ENCODE measurements at places on chromosomes 5 and 9. TPM values are rescaled to one million over a fixed set of nuclear protein-coding genes. Genes with fewer than 3 reads are reported as not detected.
A peak's percentile ranks its signal among the peaks of the same experiment; 100 is the strongest.

The ODF2 gene
- total RNA-seq: 19.4 TPM

The CTNND2 gene
- 0.70 TPM for total RNA-seq

- DNase-seq: no peak
Observed at GRCh38 chr9:135155396-135155795, 67.9 kb downstream of the OLFM1 start.

The TMEM174 gene
- not detected for total RNA-seq

- no peak for DNase-seq
Observed at GRCh38 chr9:19700699-19701098, 88.1 kb downstream of the SLC24A2 start.

- no peak for DNase-seq
Observed at GRCh38 chr5:130992095-130992494, 173.0 kb downstream of the HINT1 start.

DNA sequence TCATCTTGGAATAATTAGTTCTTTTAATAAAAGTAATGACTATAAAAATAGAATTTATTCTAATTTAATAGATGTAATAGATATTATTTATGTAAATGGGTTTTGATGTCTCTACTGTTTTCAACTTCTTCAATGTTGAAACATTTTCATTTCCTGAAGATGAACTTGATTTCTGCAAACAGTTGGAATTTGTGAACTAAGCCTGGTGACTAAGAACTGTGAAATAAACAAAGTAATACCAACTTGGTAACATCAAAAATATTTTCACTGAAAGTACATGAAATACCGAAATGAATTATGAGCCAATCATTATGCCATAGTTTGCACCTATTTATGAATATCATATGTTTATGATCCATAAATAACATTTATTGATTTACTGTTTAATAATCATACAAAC is 143.8 kb upstream of the FGF10 start:
- no peak for DNase-seq

GRCh38 chr9:24793787-24794186 is 248.1 kb upstream of the IZUMO3 start:
- no peak for DNase-seq

DNA sequence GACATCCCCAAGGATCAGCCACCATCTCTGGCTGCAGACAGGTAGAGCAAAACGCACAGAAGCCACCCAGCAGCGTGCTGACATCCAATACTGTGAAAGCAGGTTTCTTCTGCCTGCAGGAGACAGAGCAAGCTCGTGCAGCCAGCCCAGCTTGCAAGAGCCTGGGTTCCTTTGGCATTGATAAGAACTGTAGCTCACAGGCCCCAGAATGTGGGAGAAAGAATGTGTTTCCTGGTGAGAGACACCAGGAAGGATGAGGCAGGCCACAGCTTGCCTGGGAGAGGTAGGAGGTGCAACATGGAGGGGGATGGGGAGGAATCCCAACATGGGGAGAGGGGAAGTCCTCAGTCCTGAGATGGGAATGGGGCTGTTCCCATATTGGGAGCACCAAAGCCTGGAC is 34.0 kb upstream of the ARAP3 start:
- no peak for DNase-seq

The OTP gene
- total RNA-seq: not detected

GRCh38 chr5:167752936-167753335 is 538.5 kb upstream of the WWC1 start:
- DNase-seq: no peak

The FOXD4L6 gene
- not detected for total RNA-seq

- DNase-seq: no peak
Observed at GRCh38 chr9:92663951-92664350, 6.0 kb downstream of the IPPK start.

The DMRT3 gene
- not detected for total RNA-seq

DNA sequence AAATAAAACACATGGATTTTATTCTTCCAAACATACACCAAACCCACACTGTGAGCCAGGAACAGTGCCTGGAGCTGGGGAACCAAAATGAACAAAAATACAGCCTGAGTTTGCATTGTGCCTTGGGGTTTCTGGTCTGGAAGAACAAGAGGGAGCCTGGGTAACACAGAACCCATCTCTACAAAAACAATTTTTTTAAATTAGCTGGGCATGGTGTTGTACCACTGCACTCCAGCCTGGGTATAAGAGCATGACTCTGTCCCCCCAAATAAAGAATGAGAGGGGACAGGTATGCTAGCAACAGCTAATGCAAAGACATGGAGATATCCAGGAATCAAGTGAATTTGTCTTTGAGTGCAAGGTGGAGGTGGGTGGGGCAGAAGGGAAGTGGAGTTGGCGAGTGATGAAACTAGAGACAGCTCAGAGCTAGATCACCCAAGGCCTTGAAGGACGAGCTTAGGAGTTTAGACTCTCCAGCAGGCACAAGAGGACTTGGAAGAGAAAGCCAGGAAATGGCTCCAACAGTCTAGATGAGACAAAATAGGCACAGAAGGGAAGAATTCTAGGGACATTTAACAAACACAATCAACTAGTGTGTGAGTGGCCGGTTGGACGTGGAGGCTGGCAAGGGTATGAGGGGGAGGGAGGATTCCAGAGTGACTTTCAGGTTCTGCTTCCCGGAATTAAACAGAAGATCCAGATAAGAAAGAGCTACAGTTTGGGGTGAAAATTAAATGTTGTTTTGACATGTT is 47.4 kb downstream of the FNBP1 start:
- no peak for DNase-seq

The BHMT gene
- total RNA-seq: 0.60 TPM

DNA sequence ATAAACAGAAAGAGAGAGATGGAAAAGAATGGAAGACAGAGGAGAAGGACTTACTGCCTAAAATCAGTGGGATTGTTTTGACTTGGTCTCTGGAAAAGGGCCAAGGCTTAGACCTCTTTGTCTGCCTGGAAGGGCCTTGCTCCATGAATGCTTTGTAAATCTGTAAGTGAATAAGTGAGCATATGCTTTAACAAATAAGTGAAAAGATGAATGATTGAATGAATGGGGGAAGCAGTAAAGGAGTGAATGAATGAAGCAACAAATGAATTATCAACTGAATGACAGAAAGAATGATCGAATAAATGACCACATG is 5.5 kb downstream of the KCNIP1 start:
- DNase-seq: no peak

DNA sequence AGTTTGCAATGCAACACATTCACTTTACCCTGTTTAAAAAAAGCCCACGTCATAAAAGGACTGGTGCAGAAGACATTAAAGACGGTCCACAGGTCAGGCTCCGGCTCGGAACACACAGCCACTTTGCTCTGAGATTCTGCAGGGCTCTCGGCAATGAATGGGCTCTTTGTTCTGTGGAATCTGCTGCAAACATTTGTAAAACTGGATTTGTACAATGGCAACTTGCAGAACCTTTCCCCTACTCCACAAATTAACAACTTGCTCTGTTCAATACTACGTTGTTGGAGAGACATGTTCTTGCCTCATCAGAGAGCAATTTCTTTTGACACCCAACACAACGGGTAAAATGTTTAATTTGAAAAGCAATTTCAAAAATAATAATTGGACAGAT is 13.0 kb upstream of the NR5A1 start:
- no peak for DNase-seq

- DNase-seq: no peak
Observed at GRCh38 chr9:123390337-123391135, 34.5 kb downstream of the CRB2 start.

The TAF11L5 gene
- not detected for total RNA-seq

- DNase-seq: no peak
Observed at GRCh38 chr5:8585230-8586018, 716.5 kb downstream of the MTRR start.

The ANKRD20A1 gene
- 15.3 TPM for total RNA-seq

- DNase-seq: peak; percentile 92
Observed at GRCh38 chr9:133238272-133238850, 29.3 kb upstream of the OBP2B start.

The TAF1L gene
- total RNA-seq: not detected

The TLE1 gene
- 51.8 TPM for total RNA-seq

GRCh38 chr9:134188386-134189144 is 24.2 kb upstream of the RNU6ATAC start:
- no peak for DNase-seq

DNA sequence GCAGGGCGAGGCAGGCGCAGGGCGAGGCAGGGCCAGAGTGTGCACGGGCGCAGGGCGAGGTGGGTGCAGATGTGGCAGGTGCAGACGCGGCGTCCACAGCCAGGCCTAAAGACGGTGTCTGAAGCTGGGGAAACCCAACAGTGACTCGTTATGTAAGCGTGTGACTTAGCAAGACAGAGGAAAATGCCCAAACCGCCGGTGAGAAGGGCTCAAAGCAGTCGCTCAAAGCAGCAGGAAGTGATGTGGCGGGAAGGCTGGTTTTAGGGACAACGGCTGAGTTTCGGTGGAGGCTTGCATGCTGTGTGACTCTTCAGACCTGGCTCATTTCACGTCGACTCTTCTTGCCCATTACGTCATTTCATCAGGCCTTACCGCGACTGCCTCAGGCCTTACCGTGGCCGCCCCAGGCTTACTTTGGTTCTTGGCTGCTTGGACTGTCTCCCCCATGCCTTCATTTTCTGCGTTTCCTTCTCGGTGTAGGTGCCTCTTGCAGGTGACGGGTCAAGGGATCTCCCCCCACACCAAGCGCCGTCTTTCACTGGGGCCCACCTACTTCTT is 50.5 kb upstream of the EXOC3 start:
- DNase-seq: peak; percentile 54

The ROR2 gene
- 6.5 TPM for total RNA-seq

DNA sequence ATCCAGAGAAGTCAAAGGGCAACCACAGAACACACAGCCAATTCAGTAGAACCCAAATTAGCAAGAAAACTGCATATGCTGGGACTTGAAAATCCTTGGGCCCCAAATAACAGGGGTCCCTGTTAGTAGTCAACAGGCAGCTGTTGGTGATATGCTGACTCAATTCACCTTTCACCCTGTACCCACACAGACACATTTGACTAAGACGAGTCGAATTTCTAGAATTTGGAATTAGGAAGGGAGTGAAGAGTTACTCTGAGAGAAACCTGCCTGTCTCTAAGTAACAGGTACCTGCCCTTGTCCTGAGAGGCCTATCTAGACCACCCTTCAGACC is 821 bp upstream of the VCP start:
- DNase-seq: no peak

DNA sequence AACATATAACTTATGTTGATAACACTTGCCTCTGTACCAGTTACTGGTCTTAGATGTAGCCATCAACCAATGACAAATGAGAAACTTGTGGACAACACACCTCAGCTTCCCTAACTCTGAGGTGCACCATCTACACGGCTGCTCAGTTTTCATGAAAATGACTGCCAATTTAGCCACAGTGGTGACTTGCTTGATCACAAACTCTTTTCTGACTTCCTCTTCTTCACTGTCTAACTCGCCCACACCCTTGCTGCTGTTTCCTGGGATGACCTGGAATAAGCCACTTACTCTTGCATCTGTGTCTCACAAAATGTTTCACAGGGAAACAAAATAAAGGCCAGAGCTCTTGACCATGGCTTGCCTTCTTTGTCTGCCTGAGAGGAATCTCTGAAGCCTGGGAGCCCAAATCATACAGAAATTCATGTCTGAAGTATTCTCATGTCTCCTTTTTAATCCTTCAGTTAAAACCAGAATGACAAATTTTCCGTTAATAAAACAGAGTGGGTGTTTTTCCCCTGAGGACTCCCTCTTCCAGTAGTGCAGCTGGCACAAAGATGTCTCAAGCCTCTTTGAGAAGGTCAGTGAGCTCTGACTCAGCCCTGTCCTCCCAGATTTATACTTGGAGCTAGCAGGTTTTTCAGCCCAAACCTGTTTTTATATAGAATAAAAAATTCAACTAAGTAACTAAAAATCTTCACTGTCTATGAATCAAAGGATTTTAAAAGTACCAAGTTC is 126.5 kb upstream of the PAM start:
- no peak for DNase-seq

The GOLM1 gene
- 414 TPM for total RNA-seq

The IL9 gene
- not detected for total RNA-seq

DNA sequence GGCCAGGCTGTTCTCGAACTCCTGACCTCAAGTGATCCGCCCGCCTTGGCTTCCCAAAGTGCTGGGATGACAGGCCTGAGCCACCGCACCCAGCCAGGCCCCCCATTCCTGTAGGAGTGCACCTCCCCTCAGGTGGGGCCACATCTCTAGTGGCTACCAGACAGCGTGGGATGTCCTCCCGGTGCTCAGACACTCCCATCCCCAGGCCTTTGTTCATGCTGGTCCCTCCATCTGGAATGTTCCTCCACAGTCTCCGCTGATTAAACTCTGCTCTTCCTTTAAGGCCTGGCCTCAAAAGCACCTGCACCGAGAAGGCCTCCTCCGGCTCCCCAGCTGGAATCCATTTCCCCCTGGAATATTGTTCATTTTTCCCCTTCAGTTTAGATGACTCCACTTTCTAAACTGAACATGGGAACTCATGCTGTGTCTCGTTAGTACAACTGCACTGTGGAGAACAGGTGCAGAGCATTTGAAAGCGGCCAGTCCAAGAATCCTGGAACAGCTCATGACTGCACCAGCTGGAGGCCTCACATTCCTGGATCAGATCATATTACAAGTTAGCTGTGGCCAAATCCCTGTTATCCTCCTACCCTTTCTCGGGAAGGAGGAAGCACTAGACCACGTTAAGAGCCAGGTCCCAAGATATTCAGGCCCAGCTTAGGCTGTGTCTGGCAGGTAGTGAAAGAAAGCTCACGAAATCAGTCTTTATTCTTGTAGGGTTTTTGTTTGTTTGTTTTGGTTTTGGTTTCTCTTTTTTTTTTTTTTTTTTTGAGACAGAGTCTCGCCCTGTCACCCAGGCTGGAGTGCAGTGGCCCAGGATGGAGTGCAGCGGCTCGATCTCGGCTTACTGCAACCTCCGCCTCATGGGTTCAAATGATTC is 10.8 kb upstream of the PRRC2B start:
- no peak for DNase-seq

GRCh38 chr5:43433382-43433781 is 21.2 kb upstream of the CCL28 start:
- DNase-seq: no peak

The RALGDS gene
- total RNA-seq: 44.2 TPM

The TICAM2 gene
- 4.3 TPM for total RNA-seq

- DNase-seq: no peak
Observed at GRCh38 chr9:101791533-101791932, 53.1 kb upstream of the GRIN3A start.

DNA sequence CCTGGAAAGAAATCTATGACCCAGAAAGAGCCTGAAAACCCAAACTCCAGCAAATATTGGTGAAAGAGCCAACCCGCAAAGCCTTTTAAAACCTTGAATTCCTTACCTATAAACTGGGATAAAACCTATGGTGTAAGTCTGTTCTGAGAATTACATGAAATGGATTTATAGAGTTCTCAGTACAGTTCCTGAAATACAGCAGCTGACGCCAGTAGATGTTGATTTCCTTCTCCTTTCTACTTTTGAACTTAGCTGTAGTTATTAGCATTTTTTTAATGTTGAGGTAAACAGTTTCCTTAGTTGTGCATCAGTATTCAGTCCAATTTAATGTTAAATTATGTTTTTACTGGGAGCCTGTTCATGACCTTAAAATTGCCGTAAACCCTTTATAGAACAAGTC is 3.7 kb downstream of the SPIN1 start:
- no peak for DNase-seq

- no peak for DNase-seq
Observed at GRCh38 chr9:110802416-110803035, 133.9 kb downstream of the MUSK start.

GRCh38 chr5:152953788-152954483 is 536.5 kb upstream of the GRIA1 start:
- DNase-seq: no peak

The TRIM41 gene
- total RNA-seq: 27.6 TPM

The SHOC1 gene
- not detected for total RNA-seq

- no peak for DNase-seq
Observed at GRCh38 chr9:131980267-131981016, 99.2 kb downstream of the MED27 start.

Data from mucosa of descending colon (tissue), 3 donors.